ENCODE measurements at places on chromosomes 11 and 22. TPM values are rescaled to one million over a fixed set of nuclear protein-coding genes. Genes with fewer than 3 reads are reported as not detected.

OR5M8 gene
- not detected for total RNA-seq

UBQLNL gene
- 0.29 TPM for total RNA-seq

UPK3A gene
- not detected for total RNA-seq

FJX1 gene
- total RNA-seq: 23.1 TPM

PARVG gene
- 5.1 TPM for total RNA-seq

TMEM191C gene
- total RNA-seq: 0.13 TPM

RIBC2 gene
- total RNA-seq: 2.3 TPM

RBMXL2 gene
- not detected for total RNA-seq

HDAC10 gene
- total RNA-seq: 60.7 TPM

RAB3IL1 gene
- 7.4 TPM for total RNA-seq

MMP1 gene
- total RNA-seq: not detected

MS4A1 gene
- total RNA-seq: not detected

PPARA gene
- total RNA-seq: 58.1 TPM

OMP gene
- not detected for total RNA-seq

LSP1 gene
- 105 TPM for total RNA-seq

TOB2 gene
- 37.8 TPM for total RNA-seq
